Osteoblast (primary cell): ENCODE measurements at places on chromosomes 2 and 18. TPM values are rescaled to one million over a fixed set of nuclear protein-coding genes. Genes with fewer than 3 reads are reported as not detected.

GRCh38 chr2:168849610-168850009 is 40.6 kb downstream of the SPC25 start:
- no peak overlapping the region for H3K4me3 ChIP-seq
- DNase-seq = peak; percentile 76
- no peaks in the 10 kb centered on the region for H3K4me1 ChIP-seq
- no peaks in the 10 kb centered on the region for H3K36me3 ChIP-seq
- no peak overlapping the region for H3K27ac ChIP-seq

Gene POTEI
- not detected in 2 replicates for total RNA-seq

GRCh38 chr2:236136538-236136937 is 31.6 kb downstream of the GBX2 start:
- no peak for DNase-seq
- H3K36me3 ChIP-seq = no peaks in the 10 kb centered on the region
- no peaks in the 10 kb centered on the region for H3K27me3 ChIP-seq
- no peak overlapping the region for H3K4me3 ChIP-seq

DNA sequence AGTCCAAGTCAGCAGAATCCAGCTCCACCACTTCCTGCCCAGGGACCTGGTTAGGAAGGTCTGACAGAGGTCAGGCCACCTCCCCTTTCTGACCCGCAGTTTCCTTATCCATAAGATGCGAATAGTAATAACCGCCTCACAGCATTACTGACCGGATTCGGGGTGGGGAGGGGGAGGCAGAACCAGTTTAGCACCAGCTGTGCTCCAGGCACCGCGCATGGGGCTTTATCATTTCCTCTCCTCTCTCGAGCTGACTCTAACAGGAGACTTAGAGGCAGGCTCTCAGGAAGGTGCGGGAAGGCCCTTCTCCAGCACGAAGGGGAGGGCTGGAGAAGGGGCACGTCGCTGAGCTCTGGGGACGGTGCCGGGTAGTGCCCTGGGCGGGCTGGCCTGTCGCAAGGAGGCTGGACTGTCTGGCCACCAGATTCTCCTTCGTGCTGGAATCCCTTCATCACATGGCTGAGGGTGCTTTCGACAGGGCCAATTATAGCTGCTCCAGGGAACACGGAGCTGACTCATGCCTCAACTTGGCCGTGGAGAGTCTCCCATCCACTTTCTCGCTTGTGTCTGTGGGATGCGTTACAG is 5.7 kb downstream of the EHD3 start:
- H3K27me3 ChIP-seq = no peaks in the 10 kb centered on the region
- peaks cover 9% of the 10 kb centered on the region for H3K4me1 ChIP-seq
- DNase-seq = peak; percentile 93
- H3K36me3 ChIP-seq = no peaks in the 10 kb centered on the region

Gene RESP18
- not detected in 2 replicates for total RNA-seq

- H3K36me3 ChIP-seq = no peaks in the 10 kb centered on the region
- peaks cover 35% of the 10 kb centered on the region for H3K4me1 ChIP-seq
- H3K27ac ChIP-seq = no peak overlapping the region
Observed at GRCh38 chr2:28134262-28134812, 243.8 kb downstream of the BABAM2 start.

DNA sequence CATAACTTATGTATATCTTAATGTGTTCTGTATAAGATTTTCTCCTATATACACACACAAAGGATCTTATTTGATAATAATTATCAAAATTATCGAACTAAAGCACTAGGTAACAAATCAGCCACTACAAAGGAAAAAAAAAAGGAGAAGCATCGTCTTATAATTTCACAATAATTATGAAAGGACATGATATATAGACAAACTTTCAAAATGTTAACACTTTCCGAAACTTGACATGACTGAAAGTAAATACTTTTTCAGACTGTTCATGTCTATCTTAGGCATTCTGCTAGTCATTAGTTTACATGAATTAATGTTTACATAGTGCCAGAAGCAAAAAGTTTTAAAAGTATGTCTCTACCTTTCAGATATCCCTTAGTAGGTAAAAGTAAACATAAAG is 7.3 kb upstream of the NR4A2 start:
- no peaks in the 10 kb centered on the region for H3K27me3 ChIP-seq
- H3K4me1 ChIP-seq = peaks cover 20% of the 10 kb centered on the region
- no peaks in the 10 kb centered on the region for H3K36me3 ChIP-seq
- DNase-seq = no peak

DNA sequence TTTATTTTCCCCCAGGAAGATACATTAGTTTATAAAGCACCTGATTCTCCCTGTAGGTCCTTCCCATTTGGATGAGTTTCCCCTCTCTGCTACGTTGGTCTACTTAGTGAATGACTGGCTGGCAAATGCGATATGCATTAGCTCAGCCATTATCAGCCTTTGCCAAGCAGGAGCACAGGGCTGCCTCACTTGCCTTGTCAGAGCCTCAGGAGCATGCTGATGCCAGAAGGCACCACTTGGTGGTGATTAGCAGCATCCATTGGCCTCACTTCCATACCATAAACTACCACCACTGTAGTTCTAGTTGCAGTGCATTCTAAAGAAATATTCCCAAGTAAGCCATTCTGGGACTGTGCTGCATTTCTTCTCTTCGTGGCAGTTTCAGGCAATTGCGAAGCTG is 442.8 kb upstream of the CHST9 start:
- H3K36me3 ChIP-seq = no peaks in the 10 kb centered on the region
- no peak overlapping the region for H3K4me3 ChIP-seq
- H3K27me3 ChIP-seq = peaks cover 35% of the 10 kb centered on the region
- no peak for DNase-seq
- no peaks in the 10 kb centered on the region for H3K4me1 ChIP-seq
- no peak overlapping the region for H3K27ac ChIP-seq

- peaks cover 6% of the 10 kb centered on the region for H3K27me3 ChIP-seq
- no peak overlapping the region for H3K27ac ChIP-seq
- no peak for DNase-seq
- no peaks in the 10 kb centered on the region for H3K36me3 ChIP-seq
- no peaks in the 10 kb centered on the region for H3K4me1 ChIP-seq
- H3K4me3 ChIP-seq = no peak overlapping the region
Observed at GRCh38 chr18:79641722-79642497, 37.7 kb upstream of the CTDP1 start.

DNA sequence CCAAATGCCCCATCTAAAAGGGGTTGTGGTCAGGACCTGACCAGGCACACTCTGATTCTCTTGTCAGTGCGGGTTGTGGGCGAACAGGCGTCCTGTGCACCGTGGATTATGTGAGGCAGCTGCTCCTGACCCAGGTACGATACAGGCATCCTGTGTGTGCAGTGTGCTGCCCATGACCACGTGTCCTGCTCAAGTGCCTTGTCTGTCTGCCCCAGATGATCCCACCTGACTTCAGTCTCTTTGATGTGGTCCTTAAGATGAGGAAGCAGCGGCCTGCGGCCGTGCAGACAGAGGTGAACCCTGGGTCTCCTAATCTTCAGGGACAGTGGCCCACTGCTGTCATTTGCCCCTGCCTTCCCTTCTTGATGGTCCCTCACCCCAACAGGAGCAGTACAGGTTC is 14.6 kb downstream of the PTPN18 start:
- DNase-seq = no peak
- H3K27ac ChIP-seq = no peak overlapping the region
- H3K27me3 ChIP-seq = no peaks in the 10 kb centered on the region

DNA sequence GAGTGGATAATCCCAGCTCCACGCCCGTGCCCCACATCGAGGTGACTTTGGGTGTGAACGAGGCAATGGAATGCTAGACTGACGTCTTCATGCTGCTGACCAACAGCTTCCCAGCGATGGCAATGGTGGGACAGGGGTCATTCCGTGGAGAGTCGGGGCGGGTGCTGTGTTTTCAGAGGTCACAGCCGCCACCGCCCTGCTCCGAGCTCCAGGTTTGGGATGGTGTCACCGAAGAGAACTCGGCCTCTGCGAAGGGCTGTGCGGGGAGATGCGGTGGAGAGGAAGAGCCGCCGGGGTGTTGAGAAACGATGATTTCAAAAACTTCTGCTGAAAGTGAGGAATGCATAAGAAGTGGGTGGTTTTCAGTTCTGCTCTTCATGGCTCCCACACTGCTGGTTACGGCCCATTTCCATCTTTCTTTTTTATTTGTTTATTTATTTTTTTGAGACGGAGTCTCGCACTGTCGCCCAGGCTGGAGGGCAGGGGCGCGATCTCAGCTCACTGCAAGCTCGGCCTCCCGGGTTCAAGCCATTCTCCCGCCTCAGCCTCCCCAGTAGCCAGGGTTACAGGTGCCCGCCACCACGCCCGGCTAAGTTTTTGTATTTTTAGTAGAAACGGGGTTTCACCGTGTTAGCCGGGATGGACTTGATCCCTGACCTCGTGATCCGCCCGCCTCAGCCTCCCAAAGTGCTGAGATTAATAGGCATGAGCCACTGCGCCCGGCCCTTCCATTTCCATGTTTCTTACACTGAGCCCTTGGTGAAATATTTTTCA is 142.6 kb downstream of the RTP5 start:
- no peaks in the 10 kb centered on the region for H3K4me1 ChIP-seq
- no peak overlapping the region for H3K4me3 ChIP-seq
- H3K36me3 ChIP-seq = no peaks in the 10 kb centered on the region
- H3K27me3 ChIP-seq = no peaks in the 10 kb centered on the region
- no peak for DNase-seq

GRCh38 chr2:128206245-128206644 is 112.4 kb downstream of the HS6ST1 start:
- no peak overlapping the region for H3K4me3 ChIP-seq
- H3K4me1 ChIP-seq = no peaks in the 10 kb centered on the region

Gene SLC9A2
- under 0.01 TPM in 2 replicates for total RNA-seq

Gene MOB1A
- total RNA-seq = 122 and 133 TPM in 2 replicates

DNA sequence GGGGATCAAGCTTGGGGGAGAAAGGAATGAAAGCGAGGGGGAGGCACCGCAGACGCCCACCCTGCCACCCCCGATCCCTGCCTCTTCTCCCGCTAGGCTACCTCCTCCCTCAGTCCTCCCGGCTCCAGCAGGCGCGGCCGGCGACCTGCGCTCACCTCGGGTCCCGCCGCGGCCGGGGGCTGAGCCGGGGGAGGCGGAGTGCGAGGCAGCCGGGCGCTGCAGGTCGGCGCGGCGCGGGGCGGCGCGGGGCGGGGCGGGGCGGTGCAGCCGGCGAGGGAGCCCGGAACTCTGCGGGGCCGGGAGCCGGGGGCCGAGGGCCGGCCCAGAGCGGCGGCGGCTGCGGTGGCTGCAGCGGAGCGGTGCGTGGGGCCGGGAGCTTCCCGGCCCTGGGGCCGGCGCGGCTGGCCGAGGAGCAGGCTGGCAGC is 477 bp downstream of the ACVR1 start:
- peak overlapping the region; percentile 79 for H3K4me3 ChIP-seq
- H3K27me3 ChIP-seq = no peaks in the 10 kb centered on the region
- no peaks in the 10 kb centered on the region for H3K36me3 ChIP-seq
- H3K27ac ChIP-seq = peak overlapping the region; percentile 84
- DNase-seq = no peak

Gene TNFRSF11A
- total RNA-seq = under 0.01 TPM in 2 replicates

DNA sequence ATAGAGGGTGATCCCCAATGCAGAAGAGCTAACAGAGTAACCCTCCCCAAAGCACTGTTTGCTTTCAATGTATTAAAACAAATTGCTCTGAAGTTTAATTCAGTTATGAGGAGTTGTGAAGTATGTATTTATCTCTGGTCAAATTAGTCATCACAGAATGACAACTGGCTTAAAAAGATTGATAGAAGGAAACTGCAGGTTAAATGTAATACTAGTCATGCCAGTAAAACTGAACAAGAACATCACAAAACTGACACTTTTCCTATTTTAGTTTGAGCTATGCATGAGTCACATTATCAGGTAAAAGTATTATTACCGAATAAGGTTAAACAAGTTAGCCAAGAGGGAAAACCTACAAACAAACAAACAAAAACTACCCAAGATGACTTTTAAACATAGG is 99.0 kb upstream of the ACVR1C start:
- no peak overlapping the region for H3K4me3 ChIP-seq
- no peak overlapping the region for H3K27ac ChIP-seq
- H3K36me3 ChIP-seq = peaks cover 2% of the 10 kb centered on the region
- no peaks in the 10 kb centered on the region for H3K4me1 ChIP-seq
- DNase-seq = no peak

Gene CEP76
- 9.7 and 10.1 TPM in 2 replicates for total RNA-seq

Gene PIAS2
- 36.6 and 38.9 TPM in 2 replicates for total RNA-seq

DNA sequence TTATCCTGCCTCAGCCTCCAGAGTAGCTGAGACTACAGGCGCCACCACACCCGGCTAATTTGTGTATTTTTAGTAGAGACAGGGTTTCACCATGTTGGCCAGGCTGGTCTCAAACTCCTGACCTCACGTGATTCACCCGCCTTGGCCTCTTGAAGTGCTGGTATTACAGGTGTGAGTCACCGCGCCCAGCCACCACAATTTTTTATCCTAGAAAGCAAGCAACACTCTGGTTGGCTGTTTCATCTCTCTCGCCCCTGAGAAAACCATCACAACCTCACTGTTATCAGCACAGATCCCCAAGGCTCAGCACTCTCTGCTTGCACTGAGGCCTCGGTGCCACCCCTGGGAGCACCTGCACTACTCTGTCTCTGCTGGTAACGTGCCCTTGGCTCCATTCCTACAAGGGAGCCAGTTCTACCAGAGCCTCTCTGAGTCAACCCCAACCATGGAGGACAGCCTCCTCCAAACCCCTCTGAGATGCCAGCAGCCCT is 134.8 kb upstream of the AGAP1 start:
- DNase-seq = no peak
- no peak overlapping the region for H3K4me3 ChIP-seq
- H3K27me3 ChIP-seq = peaks cover 9% of the 10 kb centered on the region
- peaks cover 12% of the 10 kb centered on the region for H3K4me1 ChIP-seq

DNA sequence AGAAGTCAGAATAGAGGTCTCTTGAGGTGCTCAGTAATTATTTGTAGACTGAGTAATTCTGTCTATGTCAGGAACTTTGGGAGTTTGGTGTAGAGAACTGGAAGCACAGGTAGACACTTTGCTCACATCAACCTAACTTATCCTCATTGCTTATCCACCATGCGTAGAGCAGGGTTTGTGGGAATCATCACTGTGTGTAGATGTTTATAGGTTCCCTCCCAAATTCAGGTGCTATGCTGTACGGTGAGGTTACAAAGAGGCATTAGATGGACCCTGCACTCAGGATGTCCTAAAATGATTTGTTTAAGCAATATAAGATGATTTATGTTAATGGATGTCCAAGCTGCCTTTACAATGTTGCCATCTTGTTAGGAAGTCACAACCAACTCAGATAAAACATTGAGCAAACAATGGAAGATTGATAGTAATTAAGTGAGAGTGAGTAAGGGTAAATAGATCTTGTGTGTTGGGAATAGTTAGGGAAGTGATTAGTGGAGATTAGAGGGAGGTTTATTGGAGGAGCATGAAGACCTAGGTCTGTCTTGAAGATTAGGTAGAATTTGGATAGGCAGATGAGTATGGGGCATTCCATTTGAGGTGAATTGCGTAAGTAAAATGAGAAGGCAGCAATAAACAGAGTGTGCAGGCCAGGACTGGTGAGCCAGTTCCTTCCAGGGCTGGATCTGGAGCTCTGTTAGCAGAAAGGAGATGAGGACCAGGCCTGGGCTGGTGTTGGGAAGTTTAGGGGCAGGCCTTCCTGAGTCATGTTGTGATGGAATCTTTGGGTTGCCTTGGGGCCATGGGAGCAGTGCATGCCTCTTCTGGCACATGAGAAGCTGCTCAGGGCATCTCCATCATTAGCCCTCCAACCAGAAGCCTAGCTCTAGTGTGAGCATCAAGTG is 12.1 kb downstream of the EPAS1 start:
- no peak for DNase-seq
- H3K4me1 ChIP-seq = peaks cover 43% of the 10 kb centered on the region
- peak overlapping the region; percentile 19 for H3K27ac ChIP-seq
- no peaks in the 10 kb centered on the region for H3K36me3 ChIP-seq
- H3K27me3 ChIP-seq = no peaks in the 10 kb centered on the region
